NCI-H1105 treated with DMSO at 0.1 percent for 48 hours (cell line): ENCODE measurements at places on chromosomes 6 and 20.
A peak's percentile ranks its signal among the peaks of the same experiment; 100 is the strongest.

- DNase-seq = no peak
Measured at GRCh38 chr6:131460614-131461000, 112.4 kb upstream of the ARG1 start.

GRCh38 chr6:89934685-89935366 is 40.6 kb downstream of the GJA10 start:
- no peak for DNase-seq

GRCh38 chr20:11119573-11119972 is 445.8 kb upstream of the JAG1 start:
- no peak for DNase-seq

DNA sequence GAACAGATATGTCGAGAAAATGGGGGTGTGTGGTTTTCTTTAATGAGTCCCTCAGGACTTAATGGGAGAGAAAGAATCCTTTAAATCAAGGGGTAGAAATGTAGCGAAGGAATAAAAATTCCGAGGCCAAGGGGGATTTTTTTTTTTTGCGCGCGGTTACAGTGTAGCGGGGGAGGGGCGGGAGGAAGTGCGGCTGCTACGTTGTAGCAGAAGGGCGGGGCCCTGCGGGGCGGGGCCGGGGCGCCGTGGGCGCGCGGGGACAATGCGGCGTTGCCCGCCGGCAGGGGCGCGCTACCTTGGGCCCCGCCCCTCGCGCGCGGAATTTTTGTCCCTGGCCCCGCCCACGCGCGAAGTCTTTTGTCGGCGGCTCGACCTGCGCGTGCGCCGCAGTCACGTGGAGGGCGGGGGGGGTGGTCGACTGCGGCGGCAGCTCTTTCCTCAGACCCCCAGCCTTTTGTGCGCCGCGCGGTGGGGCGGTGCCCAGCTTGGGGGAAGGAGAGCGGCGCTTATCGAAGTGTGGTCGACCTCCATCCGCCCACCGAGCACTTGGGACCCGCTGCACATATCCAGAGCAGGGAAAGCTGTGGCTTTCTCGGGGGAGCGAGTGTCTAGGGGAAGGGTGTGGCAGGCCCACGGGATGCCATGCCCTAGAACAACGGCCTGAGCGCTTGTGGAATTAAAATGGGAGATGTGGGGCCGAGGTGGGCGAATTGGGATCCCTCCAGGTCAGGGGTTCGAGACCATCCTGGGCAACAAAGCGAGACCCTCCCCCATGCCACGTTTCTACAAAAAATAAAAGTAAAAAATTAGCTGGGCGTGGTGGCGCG is 1.3 kb downstream of the TUBB start:
- peak; percentile 85 for DNase-seq

- peak; percentile 52 for DNase-seq
Measured at GRCh38 chr20:51978070-51978501, 175.8 kb upstream of the SALL4 start.
